ENCODE measurements at places on chromosomes 1 and 21.

GRCh38 chr1:226711976-226712741, 26.9 kb downstream of the ITPKB start:
- no peak for DNase-seq

DNA sequence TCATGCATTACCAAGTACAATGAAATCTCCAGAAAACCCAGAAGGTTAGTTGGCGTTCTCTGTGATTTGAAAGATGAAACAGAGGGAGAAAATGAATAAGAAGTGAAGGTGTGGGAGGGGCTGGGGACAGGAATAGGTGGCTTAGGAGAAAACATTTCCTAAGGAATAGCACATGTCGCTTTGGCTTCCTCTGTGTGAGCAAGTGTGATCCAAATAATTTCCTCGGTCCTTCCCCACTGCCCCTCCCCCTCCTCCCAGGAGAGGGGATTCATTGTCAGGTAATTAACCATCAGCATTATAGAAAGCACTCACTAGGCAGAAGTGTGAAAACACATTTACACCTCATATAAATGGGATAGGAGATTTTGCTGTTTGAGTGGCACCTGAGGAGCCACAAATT, 105.5 kb downstream of the NUF2 start:
- DNase-seq = no peak

- no peak for DNase-seq
Observed at GRCh38 chr1:200708769-200709168, 29.9 kb upstream of the CAMSAP2 start.

DNA sequence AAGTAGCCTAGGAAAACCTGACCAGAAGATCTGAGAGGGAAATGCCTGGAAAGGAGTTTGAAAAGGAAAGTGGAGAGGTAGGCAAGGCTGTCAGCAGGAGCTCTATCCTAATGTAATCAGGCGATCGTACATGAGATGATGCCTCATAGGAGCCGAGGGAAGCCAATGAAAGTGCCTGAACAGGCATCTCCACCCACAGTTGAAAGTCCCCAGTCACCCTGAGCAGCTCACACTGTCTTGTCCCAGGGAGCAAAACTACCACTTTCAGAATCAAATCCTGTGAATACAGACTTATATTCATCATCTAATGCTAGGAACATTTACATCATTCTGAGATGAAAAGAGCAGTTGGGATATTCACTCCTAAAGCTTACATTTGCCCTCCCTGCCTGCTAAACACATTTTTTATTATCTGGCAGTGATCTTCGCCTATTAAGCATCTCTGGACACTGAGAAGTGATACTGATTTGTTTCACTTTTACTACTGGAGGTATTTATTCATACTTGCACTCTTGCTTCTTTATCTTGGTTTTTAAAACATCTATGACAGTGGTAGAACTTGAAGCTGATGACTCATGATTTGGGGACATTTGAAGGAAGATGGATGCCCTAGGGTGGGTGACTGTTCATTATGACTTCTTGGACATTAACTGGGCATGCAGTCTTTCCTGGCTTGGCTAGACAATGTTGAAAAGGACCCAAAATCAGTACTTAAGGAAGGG, 221.6 kb downstream of the SEC16B start:
- no peak for DNase-seq

- no peak for DNase-seq
Observed at GRCh38 chr1:36941316-36941978, 92.9 kb downstream of the GRIK3 start.

DNA sequence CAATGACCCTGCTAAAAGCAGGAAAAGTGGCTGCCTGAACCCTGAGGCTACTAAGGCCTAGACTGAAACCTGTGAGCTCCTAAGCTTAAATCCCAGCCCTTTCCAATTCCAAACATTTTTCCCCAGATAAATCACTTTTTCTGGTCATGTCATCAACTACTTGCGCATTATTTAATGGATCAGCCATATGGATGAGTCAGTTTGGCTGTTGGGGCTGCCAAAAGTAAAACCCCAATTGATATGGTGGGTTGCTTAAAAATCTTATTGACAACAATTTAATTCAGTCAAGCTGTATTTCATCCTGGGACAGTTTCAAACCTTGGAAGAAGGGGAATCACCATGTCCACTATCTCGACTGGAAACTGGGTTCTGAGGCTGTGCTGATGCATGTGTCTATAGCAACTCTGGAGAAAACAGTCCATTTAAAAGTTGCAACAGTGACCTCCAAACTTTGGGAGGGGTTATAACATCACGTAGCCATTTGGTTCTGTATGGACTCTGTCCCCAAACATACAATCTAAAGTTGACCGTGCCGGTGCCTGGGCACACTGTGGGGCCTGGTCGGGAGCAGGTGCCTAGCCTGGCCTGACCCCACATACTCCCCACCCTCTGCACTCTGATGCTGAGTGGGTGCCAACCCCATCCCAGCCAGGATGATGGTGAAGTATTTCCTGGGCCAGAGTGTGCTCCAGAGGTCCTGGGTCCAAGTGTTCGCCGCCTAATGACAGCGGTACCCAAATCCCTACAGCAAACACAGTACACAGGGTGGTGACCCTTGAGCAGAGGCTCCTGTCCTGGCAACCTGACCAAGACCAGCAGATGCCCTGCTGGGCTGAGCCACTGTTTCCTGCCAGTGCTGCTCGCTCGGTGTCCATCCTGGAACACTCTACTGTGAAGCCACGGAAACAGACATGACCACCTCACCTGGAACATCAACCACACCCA, 46.5 kb upstream of the LRRC52 start:
- DNase-seq = no peak

DNA sequence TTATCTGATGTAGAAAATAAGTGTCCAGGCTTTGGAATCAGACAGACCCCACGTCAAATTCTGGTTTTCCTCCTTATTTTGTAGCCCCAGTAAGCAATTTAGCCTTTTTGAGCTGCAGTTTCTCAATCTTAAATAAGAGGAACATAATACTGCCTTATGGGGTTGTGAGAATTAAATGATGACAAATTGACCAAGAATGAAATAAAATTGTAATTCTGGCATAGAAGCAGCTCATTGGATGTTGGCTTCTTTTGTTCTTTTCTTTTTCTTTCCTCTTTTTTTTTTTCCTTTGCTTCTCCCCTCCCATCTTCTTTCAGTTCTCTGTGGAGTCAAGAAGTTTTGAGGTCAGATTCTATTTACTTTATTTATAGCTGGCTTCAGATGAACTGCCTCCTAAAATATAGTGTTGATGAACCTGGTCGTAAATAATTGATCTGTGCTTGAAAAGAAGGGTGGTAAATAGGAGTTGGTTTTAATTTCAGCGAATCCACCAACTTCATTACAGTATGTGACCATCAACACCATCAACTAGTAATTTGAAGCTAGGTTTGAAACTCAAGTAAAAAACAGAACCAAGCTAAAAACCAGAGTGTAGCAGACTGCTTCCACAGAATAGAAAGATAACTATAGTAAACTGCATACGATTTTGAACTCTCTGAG, 81.1 kb downstream of the CACHD1 start:
- DNase-seq = no peak

DNA sequence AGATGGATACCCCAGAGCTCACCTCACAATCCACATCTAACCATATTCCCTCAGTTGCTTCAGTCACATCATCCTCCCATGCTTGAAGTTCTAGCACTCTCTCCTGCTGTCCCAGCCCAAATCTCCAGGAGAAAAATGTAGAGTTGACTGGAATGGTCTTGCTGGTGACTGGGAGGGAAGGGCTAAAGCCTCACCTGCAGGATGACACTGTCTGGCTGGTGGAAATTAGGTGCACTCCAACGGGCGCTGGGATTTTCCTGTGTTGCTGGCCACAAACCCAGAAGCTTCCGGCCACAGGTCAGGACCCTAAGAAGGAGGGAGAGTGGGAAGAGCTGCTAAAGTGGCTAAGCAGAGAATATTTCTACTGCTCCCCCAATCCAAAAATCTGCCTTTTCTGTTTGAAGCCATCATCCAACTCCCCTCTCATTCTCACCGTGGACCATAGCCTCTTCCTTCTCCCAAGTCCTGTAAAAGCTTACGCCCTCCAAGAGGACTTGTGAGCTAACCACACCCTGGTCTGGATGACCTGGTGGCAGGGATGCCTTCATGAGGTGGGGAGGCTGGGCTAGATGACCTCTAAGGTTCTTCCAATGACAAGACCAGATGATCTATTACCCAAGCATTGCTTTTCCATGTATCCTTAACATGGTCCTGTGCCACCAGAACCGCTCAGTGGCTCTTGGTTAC, 37.5 kb upstream of the PPP1R15B start:
- DNase-seq = no peak

GRCh38 chr1:26069941-26070295, 2.5 kb upstream of the TRIM63 start:
- DNase-seq = no peak

DNA sequence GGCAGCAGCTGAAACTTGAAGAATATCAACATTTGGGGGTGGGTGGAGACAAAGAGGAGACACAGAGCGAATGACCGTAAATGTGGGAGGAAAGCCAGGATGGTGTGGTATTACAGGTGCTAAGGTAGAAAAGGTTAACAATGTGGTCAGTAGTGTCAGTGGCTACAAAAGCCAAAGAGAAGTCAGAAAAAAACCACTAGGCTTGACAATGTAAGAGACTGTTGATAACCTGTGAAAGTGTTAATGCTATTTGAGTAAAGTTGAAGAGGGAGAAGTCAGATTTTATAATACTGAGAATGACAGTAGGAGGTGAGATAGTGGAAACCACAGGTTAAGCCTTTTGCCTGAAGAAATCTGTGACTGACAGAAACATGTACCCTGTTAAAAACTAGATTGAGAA, 120.8 kb downstream of the CLEC20A start:
- no peak for DNase-seq

Data from tibial nerve (tissue), 4 donors.